ENCODE measurements at places on chromosomes 13 and 19.

DNA sequence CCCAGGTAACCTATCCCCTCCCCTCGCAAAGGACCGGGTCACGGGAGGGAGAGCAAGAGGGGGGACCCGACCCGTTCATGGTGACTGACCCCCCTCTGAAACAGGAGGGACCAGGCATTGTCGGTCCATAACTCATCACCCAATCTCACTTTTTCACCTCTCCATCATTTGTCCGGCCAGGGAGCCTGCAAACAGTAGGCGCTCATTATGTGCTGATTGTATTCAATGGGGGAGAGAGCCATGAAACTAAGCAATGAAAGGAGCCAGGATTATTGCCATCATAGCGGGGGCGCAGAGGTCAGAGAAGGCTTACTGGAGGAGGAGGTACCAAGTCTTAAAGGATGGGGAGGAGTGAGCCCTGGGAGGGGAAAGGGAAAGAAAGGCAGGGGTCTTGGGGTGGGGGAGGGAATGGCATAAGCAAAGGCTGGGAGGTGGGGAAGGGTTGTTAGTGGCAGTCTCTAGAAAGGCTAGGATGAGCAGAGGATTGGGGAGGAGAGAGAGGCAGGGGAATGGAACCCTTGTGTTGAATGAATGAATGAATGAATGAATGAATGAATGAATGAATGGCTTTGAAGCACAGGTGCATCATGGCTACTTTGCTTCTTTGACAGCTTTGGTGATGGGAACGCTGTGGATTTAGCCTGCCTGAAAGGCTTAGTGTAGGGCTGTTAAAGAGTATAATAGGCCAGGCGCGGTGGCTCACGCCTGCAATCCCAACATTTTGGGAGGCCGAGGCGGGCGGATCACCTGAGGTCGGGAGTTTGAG lies 1.4 kb downstream of the SHFL start:
- no peak for DNase-seq

DNA sequence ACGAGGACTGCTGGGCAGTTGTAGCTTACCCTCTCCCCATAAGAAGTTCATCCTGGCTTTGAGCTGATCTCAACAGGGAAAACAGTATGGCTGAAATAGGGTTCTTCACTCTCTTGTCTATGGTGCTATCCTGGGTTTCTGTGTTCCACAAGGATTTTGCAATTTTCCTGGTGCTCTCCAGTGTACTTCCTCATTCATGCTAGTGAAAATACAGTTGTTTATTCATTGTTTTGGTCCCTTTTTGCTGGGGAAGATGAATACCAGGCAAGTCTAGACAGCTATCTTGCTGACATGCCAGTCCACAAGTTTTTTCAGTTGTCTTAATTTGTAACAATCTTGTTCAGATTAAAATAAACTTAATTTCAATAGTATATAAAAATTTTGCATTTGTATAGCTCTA lies 306.5 kb downstream of the DLEU7 start:
- DNase-seq: no peak

DNA sequence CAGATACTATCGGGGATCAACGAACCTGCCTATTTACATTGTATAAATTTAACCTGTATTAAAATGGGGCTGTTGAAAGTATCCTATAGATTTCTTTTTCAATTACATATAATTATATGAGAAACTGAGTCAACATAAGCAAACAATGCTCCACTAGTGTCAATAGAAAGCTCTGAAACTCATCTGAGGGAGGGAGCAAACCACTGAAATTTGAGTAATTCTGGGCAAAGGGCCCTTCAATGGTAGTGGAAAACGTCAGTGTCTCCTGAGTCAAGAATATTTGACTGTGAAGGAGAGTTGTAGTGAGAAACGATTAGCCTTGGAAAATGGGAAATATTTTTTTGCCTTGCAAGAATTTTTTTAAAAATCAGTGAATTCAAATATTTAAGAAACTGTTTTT lies 17.6 kb upstream of the VN1R4 start:
- DNase-seq: no peak

DNA sequence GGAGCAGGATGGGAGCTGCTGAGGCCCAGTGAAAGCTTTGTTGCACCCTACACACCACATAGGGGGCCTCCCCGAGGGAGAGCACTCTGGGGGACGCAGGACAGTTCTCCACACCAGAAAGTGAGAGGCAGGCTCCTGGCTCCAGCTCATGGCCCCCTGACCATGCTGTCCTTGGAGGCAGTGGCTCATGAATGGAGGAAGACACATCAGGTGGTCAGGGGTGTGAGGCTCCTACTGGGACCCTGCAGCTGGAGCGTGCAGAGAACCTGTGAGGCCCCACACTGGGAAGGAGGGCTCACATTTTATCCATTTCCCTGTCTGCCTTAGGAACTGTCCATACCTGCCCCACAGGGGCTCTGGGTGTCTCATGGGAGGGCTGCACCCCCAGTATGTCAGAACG lies 85.3 kb downstream of the ZNF536 start:
- no peak for DNase-seq

DNA sequence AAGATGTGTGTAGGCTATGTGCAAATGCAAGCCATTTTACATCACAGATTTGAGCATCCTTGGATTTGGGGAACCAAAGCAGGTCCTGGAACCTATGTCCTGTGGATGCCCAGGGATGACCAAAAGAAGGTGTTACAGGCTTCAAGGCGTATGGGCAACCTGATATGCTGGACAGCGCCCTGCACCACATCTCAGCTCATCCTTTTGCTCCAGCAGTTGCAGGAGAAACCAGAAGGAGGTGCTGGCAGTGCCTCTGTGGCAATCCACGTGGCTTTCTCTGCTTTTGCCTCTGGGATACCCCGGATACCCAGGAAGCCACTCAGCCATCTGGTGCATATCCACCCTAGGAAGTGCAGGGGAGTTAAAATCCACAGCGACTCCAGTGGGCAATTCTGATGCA lies 110.3 kb upstream of the VSTM2B start:
- no peak for DNase-seq

- DNase-seq: no peak
Observed at GRCh38 chr13:108961542-108962125, 332.2 kb downstream of the MYO16 start.

DNA sequence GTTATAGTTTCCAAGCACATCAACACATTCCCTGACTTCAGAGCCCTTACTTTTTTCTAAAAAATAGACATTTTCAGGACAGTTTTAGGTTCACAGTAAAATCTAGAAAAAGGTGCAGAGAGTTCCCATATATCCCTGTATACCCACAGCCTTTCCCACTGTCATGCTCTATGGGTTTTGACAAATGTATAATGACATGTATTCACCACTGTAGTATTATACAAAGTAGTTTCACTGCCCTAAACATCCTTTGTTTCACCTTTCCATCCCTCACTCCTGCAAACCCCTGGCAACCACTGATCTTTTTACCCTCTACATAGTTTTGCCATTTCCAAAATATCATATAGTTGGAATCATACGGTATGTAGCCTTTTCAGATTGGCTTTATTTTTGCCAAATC lies 15.6 kb downstream of the NAA16 start:
- DNase-seq: no peak

DNA sequence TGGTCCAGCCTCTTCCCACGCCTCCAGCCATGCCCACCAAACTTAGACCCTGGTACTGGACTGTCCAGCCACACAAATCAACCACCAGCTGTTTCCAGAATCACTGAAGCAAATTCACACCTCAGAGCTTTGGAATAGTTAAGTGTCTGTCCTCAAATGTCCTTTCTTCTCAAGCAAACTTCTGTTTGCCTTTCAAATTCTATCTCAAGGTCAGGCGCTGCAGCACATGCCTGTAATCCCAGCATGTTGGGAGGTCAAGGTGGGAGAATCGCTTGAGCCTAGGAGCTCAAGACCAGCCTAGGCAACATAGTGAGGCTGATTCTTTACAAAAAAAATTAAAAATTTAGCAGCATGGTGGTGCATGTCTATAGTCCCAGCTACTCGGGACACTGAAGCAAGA lies 19.4 kb upstream of the PRODH2 start:
- DNase-seq: no peak

- no peak for DNase-seq
Observed at GRCh38 chr13:96851856-96852445, 142.3 kb downstream of the OXGR1 start.

DNA sequence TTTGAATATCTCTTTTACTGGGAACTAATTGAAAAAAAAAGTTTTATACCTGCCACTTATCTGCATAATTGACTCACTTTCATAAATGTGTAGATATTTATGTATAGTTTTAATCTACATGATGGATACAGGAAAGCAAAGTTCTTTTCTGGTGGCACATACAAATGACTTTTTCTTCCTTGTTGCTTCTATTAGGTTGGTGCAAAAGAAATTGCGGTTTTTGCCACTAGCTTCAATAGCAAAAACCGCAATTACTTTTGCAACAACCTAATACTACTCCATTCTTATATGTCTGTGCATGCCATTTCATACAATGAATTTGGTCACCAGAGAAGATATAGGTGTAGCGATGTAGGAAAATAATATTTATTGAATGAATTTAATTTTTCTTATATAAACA lies 344.5 kb upstream of the PCDH20 start:
- no peak for DNase-seq

GRCh38 chr19:48874303-48875135 lies 2.3 kb downstream of the PPP1R15A start:
- DNase-seq: peak; percentile 38

GRCh38 chr19:32220951-32221350 lies 124.5 kb upstream of the ZNF507 start:
- no peak for DNase-seq

DNA sequence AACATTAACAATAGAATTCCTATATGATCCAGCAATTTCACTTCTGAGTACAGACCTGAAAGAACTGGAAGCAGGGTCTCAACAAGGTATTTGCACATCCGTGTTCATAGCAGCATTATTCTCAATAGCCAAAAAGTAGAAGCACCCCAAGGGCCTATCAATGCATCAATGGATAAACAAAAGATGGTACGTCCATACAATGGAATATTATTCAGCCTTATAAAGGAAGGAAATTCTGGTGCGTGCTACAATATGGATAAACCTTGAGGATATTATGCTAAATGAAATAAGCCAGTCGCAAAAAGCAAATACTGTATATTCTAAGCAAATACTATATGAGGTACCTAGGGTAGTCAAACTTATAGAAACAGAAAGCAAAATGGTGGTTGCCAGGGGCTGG lies 30.8 kb upstream of the CEBPA start:
- DNase-seq: no peak

- DNase-seq: no peak
Observed at GRCh38 chr19:11784356-11784755, 14.0 kb upstream of the ZNF491 start.

GRCh38 chr19:42074513-42075363 lies 1.2 kb upstream of the ZNF574 start:
- no peak for DNase-seq

DNA sequence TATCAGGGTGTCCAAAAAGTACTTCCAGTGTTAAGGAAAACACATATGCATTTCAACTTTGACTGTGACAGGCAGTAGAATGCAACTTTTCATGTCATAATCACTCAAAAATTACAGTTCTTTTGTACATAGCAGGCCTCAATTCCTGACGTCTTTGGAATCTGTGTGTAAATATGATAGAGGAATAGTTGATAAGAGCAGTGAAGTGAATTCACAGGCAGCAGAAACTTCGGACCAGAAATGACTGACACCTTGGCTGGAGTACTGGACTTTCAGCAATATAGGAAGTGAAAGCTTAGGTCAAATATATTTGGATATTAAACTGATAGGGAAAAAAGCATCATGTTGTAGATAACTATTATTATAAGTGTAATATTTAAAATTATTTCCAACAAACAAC lies 1741.2 kb upstream of the PCDH20 start:
- DNase-seq: no peak

DNA sequence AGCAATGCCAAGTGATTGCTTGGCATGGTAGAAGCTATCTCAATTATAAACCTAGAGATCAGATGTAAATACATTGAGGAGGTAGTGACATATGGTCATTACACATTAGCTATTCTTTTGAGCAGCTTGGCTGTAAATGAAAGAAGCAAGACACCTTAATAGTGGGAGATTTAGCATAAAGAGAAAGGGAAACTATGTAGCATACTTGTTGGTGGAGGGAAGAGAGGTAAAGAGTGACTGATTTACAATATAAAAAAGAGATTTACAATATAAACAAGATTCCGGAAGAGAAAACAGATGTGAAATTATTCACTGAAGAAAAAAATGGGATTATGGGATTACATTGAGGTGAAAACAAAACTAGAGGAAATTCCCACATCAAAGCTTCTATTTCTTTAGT lies 2009.6 kb downstream of the OLFM4 start:
- DNase-seq: no peak

GRCh38 chr19:55591555-55591954 lies 7.8 kb downstream of the FIZ1 start:
- DNase-seq: no peak

DNA sequence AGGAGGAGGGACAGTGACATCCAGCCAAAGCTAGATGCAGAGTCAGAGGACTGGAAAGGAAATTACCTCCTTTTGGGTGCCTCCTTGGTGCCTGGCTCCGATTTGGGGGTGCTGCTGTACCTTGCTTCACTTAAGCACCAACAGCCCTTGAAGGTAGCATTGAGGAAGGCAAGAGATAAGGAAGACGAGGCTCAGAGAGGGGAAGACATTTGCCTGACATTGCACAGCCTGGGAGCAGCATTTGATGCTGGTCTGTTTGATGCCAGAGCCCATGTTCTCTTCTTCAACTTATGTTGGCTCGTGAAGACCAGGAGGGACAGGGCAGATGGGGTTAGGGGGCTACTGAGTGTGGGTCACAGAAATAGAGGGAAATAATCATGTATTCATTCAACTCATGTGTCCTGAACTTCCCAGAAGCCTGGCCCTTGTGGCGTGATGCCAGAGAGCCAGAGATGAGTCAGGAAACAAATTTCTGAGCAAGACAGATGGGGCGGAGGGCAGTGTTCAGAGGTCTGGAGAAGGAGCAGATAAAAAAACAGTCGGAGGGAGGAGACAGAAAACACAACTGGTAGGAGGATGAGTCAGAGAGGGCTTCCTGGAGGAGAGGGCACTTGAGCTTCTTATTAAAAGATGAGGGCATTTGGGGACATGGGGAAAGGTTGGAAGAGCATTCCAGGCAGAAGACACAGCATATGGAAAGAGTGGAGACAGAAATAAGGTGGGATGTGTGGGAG lies 3.0 kb upstream of the C19orf81 start:
- no peak for DNase-seq

DNA sequence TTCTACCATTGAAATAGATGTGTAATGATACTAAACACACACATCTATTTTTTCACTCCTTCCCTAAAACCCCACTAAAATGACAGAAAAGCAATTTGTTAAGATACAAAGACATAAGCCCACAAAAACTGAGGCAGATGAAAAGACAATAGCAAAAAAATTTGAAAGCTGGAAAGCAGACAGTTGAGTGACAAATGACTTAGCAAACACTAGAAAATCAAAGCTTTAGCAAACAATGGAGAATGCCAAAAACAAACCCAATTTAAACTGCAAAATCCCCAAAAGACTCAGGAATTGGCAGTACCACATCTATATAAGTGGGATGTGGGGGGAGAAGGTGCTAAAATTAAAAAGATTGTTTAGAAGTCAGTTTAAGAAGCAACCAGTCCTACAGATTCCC lies 9.5 kb downstream of the TSC22D1 start:
- no peak for DNase-seq

GRCh38 chr13:52842441-52842840 lies 6.0 kb downstream of the PCDH8 start:
- no peak for DNase-seq

- DNase-seq: peak; percentile 29
Observed at GRCh38 chr19:57816652-57817051, 1.9 kb upstream of the ZNF552 start.

GRCh38 chr13:43676320-43676719 lies 110.5 kb downstream of the ENOX1 start:
- no peak for DNase-seq
